ENCODE measurements at places on chromosomes 6 and 20. TPM values are rescaled to one million over a fixed set of nuclear protein-coding genes. Genes with fewer than 3 reads are reported as not detected.

The CCNC gene
- 94.1 TPM for polyA plus RNA-seq

The XKR7 gene
- 0.30 TPM for polyA plus RNA-seq

The CEBPB gene
- polyA plus RNA-seq = 3.2 TPM

The HLA-DMB gene
- polyA plus RNA-seq = 63.6 TPM

The GSTA1 gene
- polyA plus RNA-seq = 0.73 TPM

The STMND1 gene
- 0.32 TPM for polyA plus RNA-seq

The EFCAB8 gene
- polyA plus RNA-seq = 0.20 TPM

The GATA5 gene
- 7.7 TPM for polyA plus RNA-seq

The NKX2-4 gene
- not detected for polyA plus RNA-seq

GRCh38 chr20:4328541-4328940, 313.2 kb upstream of the RNF24 start:
- no peak for DNase-seq

DNA sequence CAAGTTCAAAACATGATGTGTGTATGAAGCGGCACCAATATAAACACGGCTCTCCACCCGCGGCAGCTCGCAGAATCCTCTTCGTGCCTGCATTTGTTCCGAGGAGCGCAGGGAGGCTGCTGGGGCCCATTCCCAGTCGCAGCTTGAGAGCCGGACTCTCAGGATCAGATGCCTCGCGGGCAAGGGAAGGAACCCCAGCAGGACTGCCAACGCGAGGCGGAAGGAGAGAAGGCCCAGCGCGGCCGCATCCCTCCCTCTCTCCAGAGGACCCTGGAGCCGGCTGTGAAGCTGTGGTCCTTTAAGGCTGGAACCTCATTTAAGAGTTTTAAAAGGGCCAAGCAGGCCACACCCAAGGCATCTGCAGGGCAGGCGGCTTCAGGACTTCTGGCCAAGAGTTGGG, 44.2 kb upstream of the ZBP1 start:
- no peak for DNase-seq

- DNase-seq = no peak
Measured at GRCh38 chr6:115323001-115323400, 737.7 kb downstream of the FRK start.

DNA sequence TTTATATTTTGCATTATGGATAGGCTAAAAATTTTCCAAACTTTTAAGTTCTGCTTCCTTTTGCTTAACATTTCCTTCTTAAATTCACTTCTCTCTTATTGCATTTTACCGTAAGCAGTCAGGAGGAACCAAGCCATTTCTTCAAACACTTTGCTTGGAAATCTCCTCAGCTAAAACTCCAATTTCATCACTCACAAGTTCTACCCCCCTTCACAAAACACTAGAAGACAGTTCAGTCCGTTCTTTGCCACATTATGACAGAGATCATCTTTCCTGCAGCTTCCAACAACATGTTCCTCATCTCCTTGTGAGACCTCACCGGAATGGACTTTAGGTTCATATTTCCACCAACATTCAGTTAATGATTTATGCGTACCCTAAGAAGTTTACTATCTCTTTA, 79.2 kb upstream of the LY86 start:
- no peak for DNase-seq

GRCh38 chr6:84771125-84771755, 6.8 kb upstream of the TBX18 start:
- no peak for DNase-seq

- DNase-seq = no peak
Measured at GRCh38 chr6:169839898-169840631, 88.6 kb downstream of the ERMARD start.

DNA sequence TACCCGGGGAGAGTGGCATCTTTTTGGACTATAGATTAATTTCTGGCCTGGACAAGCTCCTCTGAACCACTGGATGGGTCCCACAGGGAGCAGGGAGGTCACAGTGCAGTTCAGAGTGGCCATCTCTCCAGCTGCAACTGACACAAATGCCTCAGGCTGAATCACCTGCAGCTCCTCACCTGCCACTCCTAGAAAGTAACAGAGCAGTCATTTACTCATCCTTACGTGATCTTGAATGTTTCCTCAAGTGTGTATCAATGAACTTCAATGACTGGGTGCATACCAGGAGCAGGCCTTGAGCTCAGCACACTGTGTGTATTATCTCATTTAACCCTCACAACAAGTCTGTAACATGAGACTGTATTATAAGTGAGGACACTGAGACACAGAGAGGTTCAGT, 40.0 kb upstream of the SIRPG start:
- DNase-seq = no peak
